ENCODE measurements at places on chromosomes 16 and 17.

DNA sequence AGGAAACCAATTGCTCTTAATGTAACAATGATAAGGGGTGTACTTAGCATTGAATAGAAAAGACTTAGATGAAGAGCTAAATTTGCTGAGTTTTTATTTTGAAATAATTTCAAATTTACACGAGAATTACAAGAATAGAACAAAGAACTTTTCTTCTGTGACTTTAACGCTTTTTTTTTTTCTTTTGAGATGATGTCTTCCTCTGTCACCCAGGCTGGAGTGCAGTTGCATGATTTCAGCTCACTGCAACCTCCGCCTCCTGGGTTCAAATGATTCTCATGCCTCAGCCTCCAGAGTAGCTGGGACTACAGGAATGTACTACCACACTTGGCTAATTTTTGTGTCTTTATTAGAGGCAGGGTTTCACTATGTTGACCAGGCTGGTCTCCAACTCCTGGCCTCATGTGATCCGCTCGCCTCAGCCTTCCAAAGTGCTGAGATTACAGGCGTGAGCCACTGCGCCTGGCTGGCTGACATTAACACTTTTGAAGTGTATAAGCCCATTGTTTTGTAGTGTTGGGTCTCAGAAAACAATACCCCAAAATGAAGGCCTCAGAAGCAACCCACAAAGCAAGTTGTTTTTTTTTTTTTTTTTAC is 2.1 kb downstream of the TEN1 start:
- no peak for DNase-seq

DNA sequence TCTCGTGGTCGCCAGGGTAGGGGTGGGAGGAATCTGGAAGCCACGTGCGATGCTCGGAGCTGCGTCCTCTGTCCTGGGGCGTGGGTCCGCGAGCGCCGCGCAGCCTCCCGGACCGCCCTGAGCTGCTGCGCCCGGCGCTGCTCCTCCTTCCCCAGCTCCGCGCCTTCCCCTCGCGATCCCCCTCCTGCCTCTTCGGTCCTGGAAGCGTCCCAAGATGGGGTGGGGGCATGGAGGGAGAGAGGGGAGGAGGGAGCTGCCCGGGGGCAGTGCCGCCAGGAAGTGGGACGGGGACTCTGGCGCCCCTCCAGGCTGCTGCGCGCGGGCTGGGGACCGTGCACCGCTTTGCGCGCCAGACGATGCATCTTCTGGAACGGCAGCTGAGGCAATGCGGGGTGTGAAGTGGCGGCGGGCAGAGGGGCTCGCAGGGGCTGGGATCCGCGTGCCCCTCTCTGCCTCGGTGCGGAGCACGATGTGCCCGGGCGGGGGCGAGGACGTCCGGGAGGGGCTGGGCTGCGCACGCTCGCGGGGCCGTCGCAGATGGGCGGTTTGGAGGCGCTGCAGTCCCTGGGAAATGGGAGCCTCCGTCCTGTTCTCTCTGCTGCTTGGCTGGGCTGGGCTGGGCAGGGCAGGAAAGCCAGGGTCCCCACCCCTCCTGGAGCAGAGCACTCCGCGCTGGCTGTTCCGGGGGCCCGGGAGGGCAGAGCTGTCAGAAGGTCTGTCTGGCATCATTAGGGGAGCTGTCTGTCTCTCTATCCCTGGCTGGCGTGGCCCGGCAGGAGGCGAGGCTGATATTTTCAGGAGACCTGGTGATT is 388.0 kb downstream of the SEC14L1 start:
- DNase-seq, result no peak

DNA sequence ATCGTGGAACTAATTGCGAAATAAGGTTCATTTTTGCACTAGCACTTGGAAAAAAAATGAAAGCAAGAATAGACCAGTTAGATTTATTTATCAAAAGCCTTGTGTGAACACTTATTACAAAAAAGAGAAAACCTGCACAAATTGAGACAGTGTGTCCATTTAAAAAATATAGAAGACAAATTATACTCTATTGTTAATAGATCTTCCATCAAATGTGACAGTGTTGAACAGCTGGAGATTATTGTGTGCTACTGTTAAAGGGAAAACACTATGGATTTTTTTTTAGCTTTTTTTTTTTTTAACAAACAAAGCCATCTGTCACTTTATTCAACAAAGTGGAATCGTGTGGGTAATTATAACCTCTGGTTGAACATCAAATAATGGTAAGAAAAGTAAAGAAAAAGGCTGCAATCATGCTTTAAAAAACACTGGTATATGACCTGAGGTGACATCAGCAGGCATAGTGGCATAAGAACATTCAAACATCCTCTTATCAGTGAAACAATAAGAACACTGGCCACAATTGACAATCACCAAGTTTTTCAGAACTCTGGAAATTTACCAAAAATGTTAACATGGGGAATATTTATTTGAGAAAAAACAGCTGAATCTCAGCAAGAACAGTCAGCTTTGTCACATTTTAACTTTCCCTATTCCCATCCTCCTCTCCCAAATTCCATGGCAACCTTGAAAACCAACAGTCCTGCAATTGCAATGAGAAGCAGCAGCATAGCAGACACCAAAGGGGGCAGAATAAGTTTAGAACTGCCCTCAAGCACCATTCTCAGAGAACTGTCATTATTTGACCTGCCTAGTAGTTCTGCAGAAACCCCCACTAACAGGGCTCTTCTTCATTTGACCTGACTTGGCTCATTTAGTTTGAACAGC is 442.3 kb upstream of the MON1B start:
- DNase-seq, result no peak

DNA sequence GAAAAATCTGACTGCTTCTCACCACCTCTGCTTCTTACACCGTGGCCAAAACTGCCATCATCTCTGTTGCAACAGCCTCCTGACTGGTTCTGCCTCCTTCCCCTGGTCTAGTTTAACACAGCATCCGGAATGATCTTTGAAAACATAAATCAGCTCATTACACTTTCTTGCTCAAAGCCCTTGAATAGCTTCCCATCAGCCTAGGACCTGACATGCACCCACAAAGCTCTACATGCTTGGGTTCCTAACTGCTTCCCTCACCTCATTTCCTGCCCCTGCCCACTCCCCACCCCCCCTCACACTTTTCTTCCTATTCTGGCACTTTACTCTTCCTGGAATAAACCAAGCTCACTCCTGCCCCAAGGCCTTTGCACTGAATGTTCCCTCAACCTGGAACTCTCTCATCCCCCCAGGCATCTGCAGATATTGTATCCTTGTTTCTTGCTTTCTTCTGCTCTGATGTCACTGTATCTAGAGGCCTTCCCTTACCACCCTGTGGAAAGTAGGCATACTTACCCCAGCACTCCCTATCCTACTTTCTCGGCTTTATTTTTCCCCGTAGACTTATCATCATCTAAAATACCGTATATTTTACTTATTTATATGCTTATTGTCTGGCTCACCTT is 112.4 kb downstream of the FTO start:
- no peak for DNase-seq

DNA sequence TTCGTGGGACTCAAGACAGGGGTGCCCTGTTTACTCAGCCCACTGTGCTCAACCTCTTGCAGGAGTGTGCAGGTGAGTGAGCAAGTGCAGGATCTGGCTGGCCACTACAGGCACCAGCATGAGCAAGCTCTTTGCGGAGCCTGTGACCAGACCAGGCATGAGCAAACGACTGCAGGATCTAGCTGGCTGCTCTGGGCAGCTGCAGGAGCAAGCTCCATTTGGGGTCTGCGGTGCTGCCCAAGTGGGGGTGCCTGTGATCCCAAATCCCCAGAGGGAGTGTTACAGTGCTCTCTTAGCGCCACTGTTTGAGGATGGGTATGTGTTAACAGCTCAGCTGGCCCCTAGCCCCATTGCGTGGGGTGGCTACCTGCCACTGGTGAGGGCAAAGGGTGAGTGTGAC is 2.4 kb downstream of the USP6 start:
- no peak for DNase-seq

All from cerebellar nuclear complex (tissue), 1 donor.